ENCODE measurements at places on chromosomes 3 and 15.

- no peak for DNase-seq
These were observed 25.5 kb upstream of the TEX55 start for GRCh38 chr3:119120480-119120879.

- no peak for DNase-seq
These were observed 52.0 kb downstream of the DZIP1L start for GRCh38 chr3:138063416-138063815.

GRCh38 chr3:165883863-165884478 is 46.7 kb upstream of the BCHE start:
- DNase-seq, result no peak

DNA sequence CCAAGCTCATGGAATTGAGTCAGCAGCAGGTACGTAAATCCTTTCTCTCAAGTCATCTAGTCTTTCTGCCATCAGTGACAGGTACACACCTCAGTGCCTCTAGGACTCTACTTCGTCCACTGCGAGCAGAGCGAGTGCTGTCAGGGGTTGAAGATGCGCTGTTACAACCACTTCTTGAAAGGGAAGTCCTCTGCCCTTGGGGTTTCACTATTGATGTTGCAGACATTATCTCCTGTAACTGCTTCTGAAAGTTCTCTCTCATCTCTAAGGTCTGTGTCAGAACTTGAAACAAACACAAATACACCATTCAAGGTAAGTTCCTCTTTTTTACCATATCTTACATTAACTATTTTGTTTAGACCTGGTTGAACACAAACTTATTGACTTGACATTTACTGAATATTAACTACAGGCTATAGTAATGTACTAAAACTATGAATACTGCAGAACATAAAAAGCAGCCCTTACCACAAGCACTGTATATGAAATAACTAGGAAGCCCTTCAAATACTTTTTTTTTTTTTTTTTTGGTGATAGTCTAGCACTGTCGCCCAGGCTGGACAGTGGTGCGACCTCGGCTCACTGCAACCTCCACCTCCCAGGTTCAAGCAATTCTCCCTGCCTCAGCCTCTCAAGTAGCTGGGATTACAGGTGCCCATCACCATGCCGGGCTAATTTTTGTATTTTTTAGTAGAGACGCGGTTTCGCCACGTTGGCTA is 41.5 kb downstream of the TOPBP1 start:
- DNase-seq, result no peak

- DNase-seq, result no peak
These were observed 33.2 kb downstream of the TPRG1 start for GRCh38 chr3:189204937-189205336.

GRCh38 chr3:42106646-42107045 is 15.5 kb downstream of the TRAK1 start:
- DNase-seq, result no peak

DNA sequence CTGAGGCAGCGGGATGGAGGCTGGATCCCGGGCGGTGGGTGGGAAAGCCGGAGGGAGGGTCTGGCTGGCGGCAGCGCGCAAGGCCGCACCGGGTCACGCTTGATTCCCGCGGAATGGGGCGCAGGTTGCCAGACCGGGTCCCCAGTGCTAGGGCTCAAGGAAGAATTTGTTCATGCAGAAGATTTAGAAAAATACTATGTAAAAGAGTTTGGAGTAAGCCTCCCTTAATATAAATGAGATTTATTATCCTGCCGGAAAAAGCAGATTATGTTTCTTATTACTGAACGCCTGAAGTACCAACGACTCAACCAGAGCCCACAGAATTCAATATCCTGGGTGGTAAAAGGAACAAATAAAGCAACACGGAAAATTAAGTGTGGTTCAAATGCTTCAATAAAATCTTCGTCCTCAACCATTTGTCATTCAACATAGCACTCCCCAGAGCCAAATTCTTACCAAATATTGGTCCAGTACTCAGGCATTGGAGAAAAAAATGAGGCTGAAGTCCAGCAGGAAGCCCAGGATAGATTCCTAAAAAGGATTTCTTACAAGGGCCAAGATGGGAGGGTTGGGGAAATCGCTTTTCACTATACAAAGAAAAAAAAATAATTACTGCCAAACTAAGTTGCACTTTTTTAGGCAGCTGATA is 1.2 kb upstream of the ZBTB20 start:
- no peak for DNase-seq

- DNase-seq, result no peak
These were observed 49.3 kb downstream of the HHLA2 start for GRCh38 chr3:108345492-108346205.

- no peak for DNase-seq
These were observed 462.7 kb downstream of the ZBBX start for GRCh38 chr3:166917437-166917836.

- DNase-seq, result no peak
These were observed 10.7 kb downstream of the CCR3 start for GRCh38 chr3:46252980-46253379.

GRCh38 chr3:162171970-162172369 is 675.4 kb downstream of the OTOL1 start:
- DNase-seq, result no peak

Data from NCI-H1436 treated with DMSO at 0.1 percent for 48 hours (cell line).